NCI-H2171 (cell line): ENCODE measurements at places on chromosomes 3 and 15.

GRCh38 chr3:14685179-14685578 is 10.2 kb downstream of the C3orf20 start:
- DNase-seq, result no peak

GRCh38 chr15:101526890-101527289 is 37.4 kb upstream of the PCSK6 start:
- DNase-seq, result no peak

DNA sequence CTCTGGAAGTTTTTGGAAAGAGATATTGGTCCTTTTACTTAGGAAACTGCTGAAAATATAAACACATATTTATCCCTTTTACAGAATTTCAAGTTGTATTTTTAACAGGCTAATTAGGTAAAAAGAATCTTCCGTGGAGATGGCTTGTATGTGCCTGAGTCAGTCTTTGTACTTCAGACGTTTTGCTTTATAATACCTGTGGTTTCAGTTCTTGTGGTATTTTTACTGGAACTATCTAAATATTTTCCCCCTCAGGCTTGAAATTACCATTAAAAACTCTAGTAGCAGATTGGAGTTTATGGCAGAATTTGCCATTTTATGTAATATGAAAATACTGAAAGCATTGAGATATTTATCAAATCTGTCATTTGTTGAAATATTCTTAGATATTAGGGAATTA is 151.6 kb upstream of the CGNL1 start:
- no peak for DNase-seq

DNA sequence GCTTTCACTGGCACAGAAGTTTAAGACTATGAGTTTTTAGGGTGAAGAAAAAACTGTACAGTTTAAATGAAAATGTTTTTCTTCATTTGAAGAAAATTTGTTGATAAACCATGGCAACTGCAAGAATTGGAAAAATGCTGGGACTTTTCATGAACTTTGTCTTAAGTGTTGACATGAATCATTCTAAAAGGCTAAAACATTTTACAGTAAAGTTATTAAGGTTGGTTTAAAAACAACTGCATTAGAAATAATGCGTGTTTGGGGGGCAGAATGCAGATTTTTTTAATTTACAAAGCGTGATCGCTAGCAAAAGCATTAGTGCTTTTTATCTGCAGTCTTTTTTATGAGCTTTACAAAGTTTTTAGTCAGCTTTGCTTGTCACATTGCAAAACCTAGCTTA is 601.9 kb upstream of the TGFBR2 start:
- DNase-seq, result no peak

GRCh38 chr3:73451301-73451944 is 173.3 kb downstream of the PDZRN3 start:
- DNase-seq, result no peak

- no peak for DNase-seq
Measured at GRCh38 chr3:139560411-139560810, 20.9 kb upstream of the RBP1 start.

- no peak for DNase-seq
Measured at GRCh38 chr3:11998092-11998491, 6.1 kb upstream of the SYN2 start.

DNA sequence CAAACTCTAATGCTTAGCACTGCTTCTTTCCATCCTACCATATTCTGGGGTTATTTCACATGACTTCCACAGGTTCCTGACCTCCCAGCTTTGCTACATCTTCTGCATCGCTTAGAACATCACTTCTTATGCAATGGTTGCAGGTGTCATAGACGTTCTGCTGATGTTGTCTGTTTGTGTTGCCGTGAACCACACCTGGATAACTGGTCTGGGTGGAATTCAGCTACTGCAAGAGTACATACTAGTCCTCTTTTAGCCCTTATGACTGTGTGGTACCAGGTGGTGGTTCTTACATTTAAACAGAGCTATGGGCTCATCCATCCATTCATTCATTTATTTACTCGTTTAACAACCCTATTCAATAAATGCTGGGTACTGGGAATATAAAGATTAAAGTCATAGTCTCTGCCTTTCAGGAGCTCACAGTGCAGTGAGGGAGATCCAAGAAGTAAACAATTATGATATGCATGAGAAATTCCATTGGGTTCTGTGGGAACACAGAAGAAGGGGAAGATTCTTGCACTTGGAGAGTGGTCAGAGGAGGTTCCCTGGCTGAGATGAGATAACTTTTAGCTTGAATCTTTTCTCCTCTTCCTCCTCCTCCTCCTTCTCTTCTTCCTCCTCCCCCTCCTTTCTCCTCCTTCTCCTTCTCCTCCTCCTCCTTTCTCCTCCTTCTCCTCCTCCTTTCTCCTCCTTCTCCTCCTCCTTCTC is 30.8 kb downstream of the TMEM45A start:
- DNase-seq, result no peak

- no peak for DNase-seq
Measured at GRCh38 chr3:47762233-47762632, 19.5 kb downstream of the SMARCC1 start.
